ENCODE measurements at places on chromosomes 2 and 18. TPM values are rescaled to one million over a fixed set of nuclear protein-coding genes. Genes with fewer than 3 reads are reported as not detected.

GPR45 gene
- not detected for polyA plus RNA-seq

MTLN gene
- 82.9 TPM for polyA plus RNA-seq

RTP5 gene
- polyA plus RNA-seq, result not detected

GRCh38 chr18:8088626-8089025 lies 520.6 kb upstream of the RAB12 start:
- DNase-seq, result no peak

GRCh38 chr18:25686960-25687500 lies 335.1 kb upstream of the ZNF521 start:
- DNase-seq, result no peak

GRCh38 chr18:67665266-67665665 lies 148.7 kb upstream of the DSEL start:
- DNase-seq, result no peak

GRCh38 chr2:191500884-191501560 lies 176.9 kb upstream of the NABP1 start:
- DNase-seq, result no peak

DNA sequence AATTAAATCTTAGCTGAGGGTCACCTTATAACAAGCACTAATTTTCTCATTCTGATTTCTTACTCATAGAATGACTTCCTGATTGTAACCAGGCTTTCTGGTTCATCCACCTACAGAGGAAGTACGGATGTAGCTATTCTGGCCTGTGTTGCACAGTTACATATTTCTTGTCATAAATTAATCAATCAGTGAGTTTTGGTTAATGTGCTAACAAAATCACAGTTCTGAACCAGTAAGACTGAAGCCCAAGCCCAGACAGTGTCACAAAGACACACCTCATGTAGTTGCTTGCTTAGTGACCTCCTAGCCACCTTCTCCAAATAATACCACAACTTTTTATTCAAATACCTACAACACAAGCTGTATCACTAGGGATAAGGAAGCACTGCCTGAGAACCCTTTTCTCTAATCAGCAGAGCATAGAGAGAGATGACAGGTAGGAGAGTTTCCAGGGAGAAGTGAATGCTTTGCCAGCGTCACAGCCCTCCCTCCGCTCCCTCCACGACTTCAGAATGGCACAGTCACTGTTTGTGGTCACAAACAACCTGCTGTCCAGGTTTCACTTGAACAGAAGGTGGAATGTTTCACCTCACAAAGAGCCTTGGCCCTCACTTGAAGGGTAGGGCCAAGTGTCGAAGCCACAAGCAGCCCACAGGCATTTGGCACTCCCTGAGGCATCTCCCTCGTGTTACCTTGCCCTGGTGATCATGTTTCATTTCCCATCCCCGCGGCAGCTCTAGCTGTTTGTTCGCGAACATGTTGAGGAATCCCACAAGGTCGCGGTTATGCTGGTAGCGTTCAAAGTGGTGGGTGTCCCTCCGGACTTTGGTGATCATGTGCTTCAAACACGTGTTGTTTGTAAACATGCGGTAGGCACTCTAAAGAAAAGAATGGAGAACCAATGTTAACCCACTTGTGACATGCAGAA lies 120.8 kb upstream of the STK17B start:
- no peak for DNase-seq

All from naive B cell (primary cell).